Stimulated activated CD4-positive, alpha-beta T cell treated with anti-CD3 and anti-CD28 coated beads, Interleukin-15, amount 100 ng/mL, for 24 hours (primary cell): ENCODE measurements at places on chromosomes 2 and 18.

- DNase-seq = no peak
Measured at GRCh38 chr2:186675380-186675779, 18.5 kb upstream of the FAM171B start.

DNA sequence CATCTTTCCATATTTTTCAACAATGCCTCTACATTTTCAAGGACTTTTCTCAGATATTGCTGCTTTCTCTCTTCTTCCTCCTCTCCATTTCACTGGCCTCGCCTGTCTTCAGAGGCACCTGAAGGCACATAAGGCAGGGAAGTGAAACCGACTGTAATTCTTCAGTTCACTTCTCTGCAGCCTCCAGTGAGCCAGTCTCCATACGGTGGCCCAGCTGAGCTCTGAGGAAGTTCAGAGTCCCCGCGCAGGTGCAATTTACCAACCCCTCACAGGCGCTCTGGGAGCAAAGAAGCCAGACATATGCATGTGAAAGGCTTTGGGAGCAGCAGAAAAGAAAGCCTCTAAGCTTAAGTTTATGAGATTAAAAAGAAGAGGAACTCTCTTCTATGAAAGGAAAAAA is 12.4 kb downstream of the KLHL14 start:
- DNase-seq = no peak

DNA sequence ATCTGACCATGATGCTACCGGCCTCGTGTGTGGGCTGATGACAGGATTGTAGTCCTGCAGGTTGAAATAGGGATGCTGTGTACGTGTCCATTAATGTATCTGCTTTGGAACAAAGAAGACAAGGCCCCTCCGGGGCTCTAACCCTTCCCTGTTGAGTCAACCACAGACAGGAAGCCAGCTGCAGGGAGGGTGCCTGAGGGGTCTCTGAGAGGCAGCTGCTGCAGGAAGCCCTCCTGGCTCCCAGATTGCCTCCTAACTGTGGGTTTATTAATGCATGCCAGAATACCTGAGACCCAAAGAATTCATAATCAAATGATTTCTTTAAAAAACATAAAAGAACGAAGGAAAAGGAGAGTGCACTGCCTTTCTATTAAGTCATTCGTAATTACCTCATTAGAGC is 140.4 kb downstream of the CELF4 start:
- DNase-seq = no peak

GRCh38 chr2:157290525-157290924 is 33.0 kb downstream of the GALNT5 start:
- DNase-seq = no peak

DNA sequence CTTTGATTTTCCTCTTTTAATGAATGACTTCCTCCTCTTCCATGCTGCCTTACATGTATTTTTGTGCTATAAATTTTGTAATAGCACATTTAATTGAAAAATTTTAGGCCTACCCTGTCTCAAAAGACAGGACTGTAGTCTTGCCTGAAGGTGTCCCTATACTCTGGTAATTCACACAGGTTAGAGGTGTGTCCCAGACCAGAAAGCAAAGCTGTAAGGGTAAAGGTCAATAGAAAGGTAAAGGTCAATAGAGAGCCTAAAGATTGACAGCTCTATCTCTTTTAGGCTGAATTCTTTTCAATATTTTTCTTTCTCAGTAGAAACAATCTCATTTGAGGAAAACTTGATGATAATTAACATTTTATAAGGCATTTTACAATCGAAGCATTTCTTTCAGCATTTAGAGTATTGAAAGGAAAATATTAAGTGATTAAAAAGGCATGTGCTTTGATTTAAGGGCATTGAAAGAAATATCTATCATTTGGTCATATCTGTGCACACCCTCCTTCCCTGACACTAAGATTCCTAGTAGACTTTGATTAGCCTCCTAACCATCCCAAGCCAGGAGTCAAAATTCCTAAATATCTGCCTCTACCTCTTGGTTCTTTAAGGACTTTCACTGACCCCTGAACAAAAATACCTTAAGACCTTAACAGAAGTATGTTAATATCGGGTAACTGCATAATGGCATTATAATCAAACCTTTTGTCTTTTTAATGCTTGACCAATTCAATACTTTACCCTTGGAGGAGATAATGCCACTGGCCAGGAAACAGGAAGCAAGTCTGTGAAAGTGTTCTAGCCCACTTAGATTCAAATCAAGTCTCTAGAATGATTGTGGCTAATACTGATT is 161.8 kb upstream of the DTNA start:
- DNase-seq = no peak

- DNase-seq = no peak
Measured at GRCh38 chr2:226738821-226739544, 60.6 kb downstream of the IRS1 start.

GRCh38 chr2:24924732-24925131 is 4.7 kb upstream of the ADCY3 start:
- no peak for DNase-seq

GRCh38 chr2:212979799-212980198 is 171.6 kb downstream of the IKZF2 start:
- DNase-seq = no peak

- DNase-seq = no peak
Measured at GRCh38 chr2:192197357-192197756, 2.6 kb upstream of the TMEFF2 start.

- no peak for DNase-seq
Measured at GRCh38 chr2:69789175-69789721, 40.2 kb upstream of the GMCL1 start.

DNA sequence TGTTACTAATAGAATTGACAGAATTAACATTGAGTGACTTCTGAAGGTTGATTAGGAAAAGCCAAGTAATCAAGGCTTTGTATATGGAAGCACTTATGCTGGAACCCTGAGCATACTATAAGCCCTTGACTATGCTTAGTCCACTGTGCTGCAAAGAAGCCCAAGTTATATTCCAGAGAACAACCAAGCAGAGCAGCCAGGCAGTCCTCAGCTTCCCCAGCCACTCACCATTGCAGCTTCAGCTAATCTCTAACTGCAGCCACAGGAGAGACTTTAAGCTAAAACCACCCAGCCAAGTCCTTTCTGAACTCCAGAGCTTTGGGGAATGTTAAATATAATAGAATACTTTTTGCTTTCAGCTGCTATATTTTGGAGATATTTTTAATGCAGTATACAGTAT is 164.4 kb upstream of the VWC2L start:
- no peak for DNase-seq

DNA sequence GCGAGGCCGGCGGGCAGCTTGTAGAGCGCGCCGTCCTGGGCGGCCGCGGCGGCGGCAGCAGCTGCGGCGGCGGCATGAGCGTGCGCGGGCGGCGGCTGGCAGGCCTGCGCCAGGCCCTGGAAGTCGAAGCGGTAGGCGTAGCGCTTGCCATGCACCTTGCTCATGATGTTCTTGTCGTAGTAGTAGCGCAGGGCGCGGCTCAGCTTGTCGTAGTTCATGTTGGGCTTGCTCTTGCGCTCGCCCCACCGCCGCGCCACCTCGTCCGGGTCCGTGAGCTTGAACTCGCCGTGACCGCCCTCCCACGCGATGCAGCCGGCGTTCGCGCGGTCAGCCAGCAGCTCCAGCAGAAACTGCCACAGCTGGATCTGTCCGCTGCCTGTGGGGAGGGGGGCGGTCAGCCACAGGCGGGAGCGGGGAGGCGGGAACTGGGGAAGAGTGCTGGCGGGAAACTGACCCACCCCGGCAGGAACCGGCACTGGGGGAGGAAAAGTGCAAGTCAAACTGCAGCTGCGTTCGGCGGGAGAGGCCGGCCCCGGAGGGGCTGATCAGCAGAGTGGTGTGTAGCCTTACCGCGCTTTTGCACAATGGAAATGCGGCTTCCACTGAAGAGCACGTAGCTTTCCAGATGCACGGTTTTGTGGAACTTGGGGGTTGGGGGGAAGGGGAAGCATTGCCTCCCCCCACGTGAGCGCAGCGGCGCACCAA is 3.0 kb downstream of the FEV start:
- peak; percentile 55 for DNase-seq

- no peak for DNase-seq
Measured at GRCh38 chr2:238901461-238902057, 53.7 kb downstream of the TWIST2 start.

GRCh38 chr2:204145791-204146190 is 209.2 kb downstream of the ICOS start:
- DNase-seq = no peak

- no peak for DNase-seq
Measured at GRCh38 chr18:56085551-56085950, 497.6 kb upstream of the TCF4 start.

DNA sequence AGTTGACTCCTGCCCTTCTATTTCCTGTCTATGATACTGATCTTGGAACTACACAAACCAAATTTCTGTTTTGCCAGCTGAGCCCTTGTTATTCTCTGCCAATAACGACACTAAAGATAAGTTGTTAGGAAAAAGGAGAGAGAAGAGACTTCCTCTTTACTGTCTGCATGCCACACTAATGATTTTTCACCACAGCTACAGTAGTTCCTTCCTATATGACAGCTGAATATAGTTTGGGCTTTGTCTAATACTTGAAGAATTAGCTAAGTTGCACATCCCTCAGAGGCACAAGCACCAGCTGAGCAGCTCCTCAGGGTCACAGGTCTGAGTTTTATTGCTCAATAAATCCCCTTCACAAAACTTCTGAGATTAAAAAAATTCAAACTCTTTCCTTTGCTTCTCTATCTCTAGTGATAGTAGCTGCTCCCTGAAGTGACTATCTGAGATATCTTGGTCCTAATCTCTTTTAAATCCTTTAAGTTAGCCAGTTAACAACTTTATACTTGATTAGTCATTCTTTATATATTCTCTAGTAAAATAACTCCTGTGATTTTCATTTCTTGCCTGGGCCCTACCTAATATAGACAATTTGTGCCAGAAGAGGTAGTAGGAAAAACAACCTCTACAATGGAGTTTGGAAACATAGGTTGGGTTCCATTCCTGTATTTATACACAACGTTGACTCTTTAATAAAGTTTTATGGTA is 253.0 kb upstream of the CNTNAP5 start:
- DNase-seq = no peak

DNA sequence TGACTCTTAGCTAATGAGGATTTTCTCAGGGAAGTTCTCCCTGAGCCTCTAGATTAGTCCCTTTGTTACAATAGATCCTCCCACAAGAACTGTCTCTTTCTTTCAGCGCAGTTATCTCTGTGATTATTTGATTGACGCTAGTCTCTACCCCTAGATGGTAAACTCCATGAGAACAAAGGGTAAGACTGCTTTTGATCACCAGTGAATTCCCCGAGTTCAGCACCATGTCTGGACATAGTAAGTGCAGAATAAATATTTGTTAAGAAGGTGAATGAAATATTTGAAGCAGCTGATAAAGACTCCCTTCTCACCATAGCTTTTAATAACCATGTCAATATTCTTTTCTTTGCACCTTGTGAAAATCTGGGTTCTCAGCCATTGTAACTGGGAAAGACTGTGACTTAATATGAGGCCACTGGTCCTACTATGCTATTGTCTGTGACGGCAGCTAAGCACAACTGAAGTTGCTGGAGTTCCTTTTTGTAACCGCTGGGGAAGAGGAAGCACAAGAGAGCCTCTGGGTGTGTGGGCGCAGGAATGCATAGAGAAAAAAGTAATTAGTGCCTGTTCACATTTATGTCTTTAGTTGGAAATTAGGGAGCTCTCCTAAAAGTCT is 214.7 kb downstream of the TGIF1 start:
- DNase-seq = peak; percentile 16

GRCh38 chr2:176240301-176240700 is 28.9 kb upstream of the MTX2 start:
- no peak for DNase-seq
